ENCODE measurements at places on chromosomes 13 and 19.

DNA sequence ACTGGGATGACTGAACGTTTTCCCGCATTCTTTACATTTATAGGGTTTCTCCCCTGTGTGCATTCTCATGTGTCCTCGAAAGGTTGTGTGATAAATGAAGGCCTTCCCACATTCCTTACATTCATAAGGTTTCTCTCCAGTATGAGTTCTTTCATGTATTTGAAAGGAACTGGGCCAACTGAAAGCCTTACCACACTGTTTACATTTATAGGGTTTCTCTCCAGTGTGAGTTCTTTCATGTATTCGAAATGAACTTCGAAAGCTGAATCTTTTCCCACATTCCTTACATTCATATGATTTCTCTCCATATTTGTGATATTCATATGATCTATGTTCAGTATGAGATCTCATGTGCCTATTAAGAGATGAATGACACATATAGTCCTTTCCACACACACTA lies 19.4 kb downstream of the ZNF709 start:
- no peak for DNase-seq

- DNase-seq: no peak
Measured at GRCh38 chr19:5288347-5288739, 52.3 kb downstream of the PTPRS start.

GRCh38 chr19:32599736-32600157 lies 18.8 kb downstream of the PDCD5 start:
- DNase-seq: peak; percentile 46

DNA sequence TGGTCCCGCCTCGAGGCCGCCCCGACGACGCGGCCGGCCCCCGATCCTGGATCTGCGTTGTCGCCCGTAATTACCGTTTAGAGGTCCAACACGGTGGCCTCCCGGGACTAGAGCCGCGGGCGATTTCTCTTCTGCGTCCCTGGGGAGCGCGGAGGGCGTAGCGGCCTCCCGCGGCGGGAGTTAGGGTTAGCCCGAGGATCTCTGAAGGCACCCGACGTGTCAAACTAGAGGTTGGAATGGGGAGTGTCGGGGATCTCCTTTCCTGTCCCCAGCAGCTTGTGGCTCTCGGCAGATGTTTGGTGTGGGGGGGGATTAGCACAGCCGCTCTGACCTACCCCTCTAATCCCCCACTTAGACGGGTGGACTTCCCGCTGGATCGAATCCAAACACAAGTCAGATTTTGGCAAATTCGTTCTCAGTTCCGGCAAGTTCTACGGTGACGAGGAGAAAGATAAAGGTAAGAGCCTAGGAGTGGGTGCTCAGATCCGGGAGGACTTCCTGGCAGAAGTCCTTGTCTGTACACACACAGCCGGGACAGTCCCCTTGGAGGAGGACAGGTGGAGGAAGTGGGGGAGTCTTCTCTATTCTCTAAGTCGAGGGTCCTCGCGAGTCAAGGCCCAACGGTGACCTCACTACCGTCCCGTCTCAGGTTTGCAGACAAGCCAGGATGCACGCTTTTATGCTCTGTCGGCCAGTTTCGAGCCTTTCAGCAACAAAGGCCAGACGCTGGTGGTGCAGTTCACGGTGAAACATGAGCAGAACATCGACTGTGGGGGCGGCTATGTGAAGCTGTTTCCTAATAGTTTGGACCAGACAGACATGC lies 581 bp downstream of the CALR start:
- peak; percentile 50 for DNase-seq

All from CD4-positive, alpha-beta T cell treated with Interleukin-4 for 1 hour (primary cell).